Activated T-helper 2 cell treated with anti-CD3 and anti-CD28 coated beads, Interferon-gamma antibody, Interleukin-2, Interleukin-4, amounts not matched to agents 10 μg/mL and 5 μg/mL and 100 μg/mL, durations not matched to agents 14 hours and 24 hours and 36 hours (primary cell): ENCODE measurements at places on chromosomes 12 and 14. TPM values are rescaled to one million over a fixed set of nuclear protein-coding genes. Genes with fewer than 3 reads are reported as not detected.
A peak's percentile ranks its signal among the peaks of the same experiment; 100 is the strongest.

The KDM5A gene
- total RNA-seq, result 76.4 and 77.9 TPM in 2 replicates

DNA sequence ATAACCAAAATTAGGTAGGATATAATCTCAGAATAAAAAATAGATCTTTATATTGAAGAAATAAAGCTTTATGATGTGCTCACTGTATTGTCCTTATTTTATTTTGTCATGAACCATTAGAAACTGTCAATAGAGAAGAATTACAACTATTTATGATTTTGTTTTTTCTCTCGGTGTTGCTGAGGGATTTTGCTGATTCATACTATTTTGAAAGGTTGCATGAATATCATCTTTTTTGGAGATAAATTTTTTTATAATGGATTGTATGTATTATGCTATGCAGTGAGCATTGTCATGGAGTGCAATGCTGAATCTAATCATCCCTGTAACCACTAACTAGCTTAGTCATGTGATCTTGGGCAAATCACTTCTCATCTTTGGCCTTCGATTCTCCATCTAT, 15.0 kb downstream of the SLC39A9 start:
- H3K27me3 ChIP-seq, result no peaks in the 10 kb centered on the region
- H3K4me3 ChIP-seq, result no peak overlapping the region
- peaks cover 4% of the 10 kb centered on the region for H3K4me1 ChIP-seq
- no peak overlapping the region for H3K27ac ChIP-seq
- DNase-seq, result no peak
- peaks cover 13% of the 10 kb centered on the region for H3K36me3 ChIP-seq

The RASSF8 gene
- 0.16 and 0.28 TPM in 2 replicates for total RNA-seq

The FAR2 gene
- 3.8 and 4.3 TPM in 2 replicates for total RNA-seq

The BLOC1S1 gene
- total RNA-seq, result 72.3 and 73.9 TPM in 2 replicates

The TMCC3 gene
- total RNA-seq, result 0.05 and 0.14 TPM in 2 replicates

- H3K36me3 ChIP-seq, result no peaks in the 10 kb centered on the region
- H3K4me3 ChIP-seq, result no peak overlapping the region
- H3K27ac ChIP-seq, result no peak overlapping the region
- peaks cover 4% of the 10 kb centered on the region for H3K27me3 ChIP-seq
Observed at GRCh38 chr12:128079-128478, 61.5 kb downstream of the IQSEC3 start.

- peak overlapping the region; percentile 58 for H3K27ac ChIP-seq
- no peaks in the 10 kb centered on the region for H3K36me3 ChIP-seq
- DNase-seq, result peak; percentile 63
- no peaks in the 10 kb centered on the region for H3K27me3 ChIP-seq
Observed at GRCh38 chr12:69154585-69155363, 84.6 kb upstream of the CPSF6 start.

DNA sequence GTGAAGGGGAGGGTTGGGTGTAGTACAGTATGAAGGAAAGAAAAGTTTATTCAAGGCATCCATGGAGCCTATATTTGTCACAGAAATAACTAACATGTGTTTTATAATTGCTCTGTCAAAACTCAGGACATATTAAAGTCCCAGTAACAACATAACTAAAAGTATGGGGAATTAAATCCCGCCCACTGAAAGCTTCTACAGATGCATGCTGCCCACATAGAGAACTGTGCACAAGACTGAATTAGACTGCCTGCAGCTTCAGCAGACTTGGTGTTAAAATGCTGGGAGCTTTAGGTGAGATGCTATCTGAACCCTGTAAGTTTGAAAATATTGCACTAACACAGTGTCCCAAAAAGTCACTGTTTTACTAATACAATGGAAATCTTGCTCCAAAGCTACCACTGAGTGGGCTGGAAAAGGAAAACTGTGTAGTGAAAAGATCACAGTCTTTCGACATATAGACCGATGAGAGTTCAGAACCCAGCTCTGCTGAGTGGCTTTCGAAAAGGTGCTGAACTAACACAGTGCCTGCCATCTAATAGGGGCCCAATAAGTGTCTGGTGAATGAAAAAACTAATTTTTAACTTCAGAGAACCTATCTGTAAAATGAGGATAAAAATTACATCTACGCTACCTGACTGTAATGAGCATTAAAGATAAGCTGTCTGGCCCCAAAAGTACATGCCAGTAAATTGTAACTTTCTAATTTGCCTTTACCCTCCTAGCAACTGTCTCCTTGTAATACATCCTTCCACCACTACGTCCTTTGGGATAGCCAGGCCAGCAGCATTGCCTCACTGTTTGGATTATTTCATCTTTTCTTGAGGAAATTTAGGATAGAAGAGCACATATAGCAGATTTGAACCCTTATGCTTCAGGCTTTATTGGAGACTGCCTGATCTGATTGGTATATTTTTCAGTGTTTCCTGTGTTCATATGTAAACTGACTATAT, 237.6 kb downstream of the BCAT1 start:
- H3K36me3 ChIP-seq, result no peaks in the 10 kb centered on the region
- DNase-seq, result no peak
- no peak overlapping the region for H3K4me3 ChIP-seq
- no peak overlapping the region for H3K27ac ChIP-seq
- peaks cover 7% of the 10 kb centered on the region for H3K4me1 ChIP-seq
- no peaks in the 10 kb centered on the region for H3K27me3 ChIP-seq

GRCh38 chr14:89249972-89250654, 166.9 kb downstream of the FOXN3 start:
- H3K36me3 ChIP-seq, result peaks cover 43% of the 10 kb centered on the region
- H3K27me3 ChIP-seq, result no peaks in the 10 kb centered on the region
- no peak overlapping the region for H3K4me3 ChIP-seq
- no peak overlapping the region for H3K27ac ChIP-seq
- no peak for DNase-seq

The ADCY4 gene
- total RNA-seq, result 1.5 and 2.3 TPM in 2 replicates

The WNK1 gene
- 146 and 157 TPM in 2 replicates for total RNA-seq

DNA sequence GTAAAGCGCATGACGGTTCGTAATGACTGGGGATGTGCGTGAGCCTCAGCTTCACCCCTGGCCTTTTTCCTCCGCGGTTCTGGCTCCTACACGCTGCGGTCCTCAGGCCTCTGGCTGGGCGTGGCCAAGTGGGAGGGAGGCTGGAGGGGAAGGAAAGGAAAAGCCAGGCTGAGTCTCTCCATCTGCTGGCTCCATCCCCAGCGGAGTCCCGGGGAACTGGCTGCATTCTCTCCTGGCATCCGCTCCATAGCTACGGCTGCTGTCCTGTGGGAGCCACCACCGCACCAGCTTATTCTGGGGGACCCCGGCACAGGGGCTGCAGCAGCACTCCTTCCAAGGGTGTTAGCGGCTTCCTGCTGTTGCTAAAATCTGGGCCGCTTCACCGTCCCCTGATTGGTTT, 68.2 kb upstream of the SLC24A4 start:
- no peak overlapping the region for H3K27ac ChIP-seq
- H3K36me3 ChIP-seq, result no peaks in the 10 kb centered on the region
- H3K4me1 ChIP-seq, result peaks cover 12% of the 10 kb centered on the region
- H3K27me3 ChIP-seq, result peaks cover 51% of the 10 kb centered on the region
- DNase-seq, result no peak

GRCh38 chr12:104381731-104382480, 74.8 kb upstream of the CHST11 start:
- peaks cover 9% of the 10 kb centered on the region for H3K27me3 ChIP-seq
- no peak overlapping the region for H3K27ac ChIP-seq
- H3K4me1 ChIP-seq, result peaks cover 13% of the 10 kb centered on the region
- DNase-seq, result peak; percentile 63
- no peaks in the 10 kb centered on the region for H3K36me3 ChIP-seq
- no peak overlapping the region for H3K4me3 ChIP-seq

GRCh38 chr12:14656846-14657245, 39.6 kb downstream of the GUCY2C start:
- H3K4me3 ChIP-seq, result no peak overlapping the region
- H3K36me3 ChIP-seq, result no peaks in the 10 kb centered on the region
- no peak for DNase-seq

GRCh38 chr12:19082365-19082911, 47.1 kb upstream of the PLEKHA5 start:
- H3K27ac ChIP-seq, result no peak overlapping the region
- H3K4me1 ChIP-seq, result no peaks in the 10 kb centered on the region
- no peaks in the 10 kb centered on the region for H3K27me3 ChIP-seq
- H3K4me3 ChIP-seq, result no peak overlapping the region
- no peaks in the 10 kb centered on the region for H3K36me3 ChIP-seq

DNA sequence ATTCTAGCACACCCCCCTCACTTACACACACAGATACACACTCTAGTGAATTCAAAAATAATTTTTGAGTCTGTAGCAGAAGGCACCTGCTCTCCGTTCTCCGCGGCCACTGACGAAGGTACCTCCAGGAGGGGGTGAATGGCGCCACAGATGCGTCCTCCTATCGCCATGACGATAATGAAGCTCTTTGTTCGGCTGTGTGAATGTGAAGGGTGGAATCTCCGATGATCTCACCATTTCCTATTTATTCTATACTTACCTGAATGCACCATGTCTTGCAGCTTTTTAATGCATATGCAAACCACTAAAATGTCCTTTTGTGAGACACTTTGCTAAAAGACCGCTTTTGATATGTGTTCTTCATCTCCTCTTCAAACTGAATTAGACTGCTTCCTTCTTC, 162.7 kb downstream of the EGLN3 start:
- no peak overlapping the region for H3K27ac ChIP-seq
- no peak overlapping the region for H3K4me3 ChIP-seq
- H3K27me3 ChIP-seq, result peaks cover 35% of the 10 kb centered on the region
- H3K4me1 ChIP-seq, result peaks cover 21% of the 10 kb centered on the region

The OTOGL gene
- total RNA-seq, result 0.16 TPM in 1 of 2 replicates, not detected in the other

DNA sequence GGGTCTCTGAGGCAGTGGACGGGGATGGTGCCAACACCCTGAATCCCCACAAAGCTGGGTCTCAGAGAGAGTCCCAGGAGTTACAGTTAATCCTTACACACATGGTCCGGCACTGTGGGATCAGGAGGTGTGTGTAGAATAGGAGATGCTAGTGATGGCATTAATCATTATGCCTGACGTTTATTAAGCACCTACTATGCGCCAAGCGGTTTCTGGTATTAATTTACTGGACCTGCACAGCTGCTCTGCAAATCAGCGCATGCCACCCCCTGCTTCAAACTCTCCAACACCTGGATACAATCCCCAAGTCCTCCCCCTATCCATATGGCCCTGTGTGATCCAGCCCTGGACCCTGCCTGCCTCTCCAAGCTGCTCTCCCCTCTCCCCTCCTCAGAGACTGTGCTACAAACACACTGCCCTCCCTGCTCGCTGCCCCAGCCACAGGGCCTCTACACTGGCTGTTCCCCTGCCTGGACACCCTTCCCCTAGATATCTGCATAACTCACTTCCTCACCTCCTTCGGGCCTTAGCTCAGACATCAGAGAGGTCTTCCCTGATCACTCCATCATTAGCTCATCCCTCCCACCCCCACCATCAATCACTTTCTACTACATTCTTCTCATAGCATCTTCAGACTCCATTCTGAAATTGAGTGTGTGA, 86.0 kb downstream of the RFLNA start:
- H3K4me3 ChIP-seq, result no peak overlapping the region
- DNase-seq, result no peak
- peaks cover 12% of the 10 kb centered on the region for H3K36me3 ChIP-seq
- no peaks in the 10 kb centered on the region for H3K27me3 ChIP-seq

GRCh38 chr12:130371296-130371695, 33.6 kb downstream of the PIWIL1 start:
- peaks cover 2% of the 10 kb centered on the region for H3K4me1 ChIP-seq
- H3K27me3 ChIP-seq, result no peaks in the 10 kb centered on the region
- H3K36me3 ChIP-seq, result no peaks in the 10 kb centered on the region
- no peak overlapping the region for H3K4me3 ChIP-seq

The LBHD2 gene
- not detected in 2 replicates for total RNA-seq

The RD3L gene
- not detected in 2 replicates for total RNA-seq
